Stimulated activated CD8-positive, alpha-beta memory T cell treated with anti-CD3 and anti-CD28 coated beads, Interleukin-15, amount 100 ng/mL, for 4 hours (primary cell): ENCODE measurements at places on chromosomes 2 and 18.

- DNase-seq, result no peak
Measured at GRCh38 chr2:237026981-237027711, 58.5 kb upstream of the COPS8 start.

DNA sequence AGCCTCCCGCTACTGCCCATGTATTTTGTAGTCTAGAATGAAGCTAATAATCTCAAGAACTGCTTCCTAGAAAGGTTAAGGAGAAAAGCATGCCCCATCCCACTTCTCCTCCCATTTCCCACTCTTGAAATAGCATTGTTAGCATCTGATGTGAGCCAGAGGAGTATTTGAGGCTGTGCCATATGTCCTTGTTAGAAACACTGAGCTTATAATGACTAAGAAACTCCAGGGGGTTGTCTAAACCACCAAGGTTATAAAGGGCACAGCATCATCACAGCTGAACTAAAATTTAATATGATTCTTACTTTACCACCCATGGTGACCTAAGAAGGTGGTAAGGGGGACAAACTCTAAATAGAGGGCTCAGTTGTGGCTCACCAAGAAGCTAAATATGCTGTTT is 16.6 kb downstream of the TSPYL6 start:
- DNase-seq, result no peak

- no peak for DNase-seq
Measured at GRCh38 chr2:219713110-219713509, 85.7 kb downstream of the SLC4A3 start.

GRCh38 chr18:41128126-41128525 is 826.9 kb upstream of the PIK3C3 start:
- DNase-seq, result no peak

DNA sequence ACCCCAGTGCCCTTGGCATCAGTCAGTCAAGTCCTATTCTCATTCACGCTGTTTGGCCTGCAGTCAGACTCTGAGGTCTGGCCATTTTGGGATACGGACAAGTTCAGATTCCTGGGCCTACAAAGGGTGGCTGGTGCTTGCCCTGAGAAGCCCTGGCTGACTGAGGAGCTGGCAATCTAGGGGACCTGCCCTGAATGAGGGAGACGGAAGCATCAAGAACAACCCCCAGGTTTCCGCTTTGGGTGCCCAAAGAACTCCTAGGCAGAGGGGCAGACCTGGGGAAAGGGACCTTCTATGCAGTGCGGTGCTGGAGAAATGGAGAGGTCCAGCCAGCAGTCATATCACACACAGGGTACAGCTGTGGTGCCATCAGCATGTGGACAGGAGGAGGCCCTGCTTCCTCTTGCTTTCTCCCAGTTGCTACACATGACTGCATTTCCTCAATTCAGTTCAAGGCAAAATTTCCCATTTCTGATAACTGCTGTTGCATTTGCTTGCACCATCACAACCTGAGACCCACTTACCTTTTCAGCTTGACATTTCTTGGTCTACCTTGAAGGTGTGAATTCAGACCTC is 70.9 kb upstream of the LGALSL start:
- no peak for DNase-seq

DNA sequence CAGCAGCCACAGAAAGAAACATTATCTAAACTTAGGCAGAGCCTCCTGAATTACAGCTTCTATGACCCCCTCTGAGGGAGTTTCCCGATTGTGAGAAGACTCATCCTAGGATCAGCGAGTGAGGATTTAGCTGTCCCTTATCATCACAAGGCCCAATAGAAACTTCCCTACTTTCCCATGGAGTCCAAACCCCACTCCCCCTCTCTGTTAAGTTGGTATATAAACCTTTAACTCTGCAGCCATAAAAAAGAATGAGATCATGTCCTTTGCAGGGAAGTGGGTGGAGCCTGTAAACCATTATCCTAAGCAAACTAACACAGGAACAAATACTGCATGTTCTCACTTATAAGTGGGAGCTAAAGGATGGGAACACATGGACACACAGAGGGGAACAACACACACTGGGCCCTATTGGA is 78.8 kb downstream of the MYL12B start:
- no peak for DNase-seq

DNA sequence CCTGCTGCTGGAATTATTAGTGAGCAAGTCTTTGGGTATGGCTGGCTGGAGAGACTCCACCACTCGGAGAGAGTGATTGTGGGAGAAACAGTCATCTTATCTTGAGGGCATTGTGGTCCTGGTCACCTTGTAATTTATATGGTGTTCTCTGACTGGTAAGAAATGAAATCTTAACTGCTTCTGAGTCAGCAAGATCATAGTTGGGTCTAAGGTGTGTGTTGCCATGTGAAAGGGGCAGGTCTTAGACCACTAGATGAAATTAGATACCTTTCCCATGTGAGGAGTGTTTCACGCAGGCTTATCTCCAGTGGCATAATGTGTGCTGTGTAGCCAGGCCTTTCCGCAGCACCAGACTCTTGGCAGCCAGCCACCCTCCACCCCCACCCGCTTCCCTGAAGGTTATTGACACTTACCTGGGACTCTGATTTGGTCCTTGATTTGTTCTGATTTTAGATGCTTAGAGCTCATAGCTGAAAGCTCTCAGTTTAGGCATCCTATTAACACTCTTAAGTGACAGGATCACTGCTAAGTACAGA is 7.7 kb downstream of the MAPRE3 start:
- no peak for DNase-seq

GRCh38 chr2:173523497-173523896 is 168.8 kb downstream of the CDCA7 start:
- no peak for DNase-seq

- DNase-seq, result no peak
Measured at GRCh38 chr2:74576211-74576862, 21.8 kb downstream of the DOK1 start.

DNA sequence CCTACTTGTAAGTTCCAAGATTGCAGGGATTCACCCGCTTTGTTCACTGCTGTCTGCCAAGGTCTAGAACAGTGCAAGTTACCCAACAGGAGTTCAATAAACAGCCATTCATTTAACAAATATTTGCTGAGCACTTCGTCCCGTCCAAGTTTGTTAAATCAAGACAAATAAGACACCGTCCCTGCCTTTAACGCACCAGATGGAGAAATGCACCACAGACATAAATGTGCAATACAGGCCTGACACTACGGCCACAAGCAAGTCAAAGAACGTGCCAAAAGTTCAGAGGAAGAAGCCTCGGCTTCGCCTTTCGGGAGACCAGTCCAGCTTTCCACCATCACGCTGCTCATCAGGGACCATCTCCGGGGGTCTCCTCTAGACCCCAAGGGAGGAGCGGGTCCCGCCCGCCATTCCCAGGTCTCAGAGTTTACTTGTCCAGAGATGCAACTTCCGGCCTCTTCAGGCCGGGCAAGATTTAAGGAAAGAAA is 429 bp downstream of the C2orf76 start:
- DNase-seq, result no peak

- no peak for DNase-seq
Measured at GRCh38 chr2:238742066-238742465, 105.8 kb upstream of the TWIST2 start.

DNA sequence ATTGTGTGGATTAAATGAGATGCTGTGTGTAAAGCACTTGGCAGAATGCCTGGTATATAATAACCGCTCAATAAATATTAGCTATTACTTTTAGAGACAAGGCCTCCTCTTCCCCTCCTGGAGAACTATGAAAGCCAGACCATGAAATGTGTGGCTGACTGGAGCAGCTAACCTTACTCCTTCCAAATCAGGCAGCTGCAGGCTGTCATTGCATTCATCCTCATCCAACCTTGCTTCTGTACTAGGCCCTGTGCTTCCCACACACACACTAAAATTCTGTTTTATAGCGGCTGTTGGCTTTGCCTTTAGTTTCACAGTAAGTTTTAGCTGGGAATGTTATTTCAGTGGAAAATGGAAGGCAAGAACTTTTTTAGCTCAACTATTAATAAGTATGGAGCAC is 10.2 kb upstream of the SP9 start:
- no peak for DNase-seq

DNA sequence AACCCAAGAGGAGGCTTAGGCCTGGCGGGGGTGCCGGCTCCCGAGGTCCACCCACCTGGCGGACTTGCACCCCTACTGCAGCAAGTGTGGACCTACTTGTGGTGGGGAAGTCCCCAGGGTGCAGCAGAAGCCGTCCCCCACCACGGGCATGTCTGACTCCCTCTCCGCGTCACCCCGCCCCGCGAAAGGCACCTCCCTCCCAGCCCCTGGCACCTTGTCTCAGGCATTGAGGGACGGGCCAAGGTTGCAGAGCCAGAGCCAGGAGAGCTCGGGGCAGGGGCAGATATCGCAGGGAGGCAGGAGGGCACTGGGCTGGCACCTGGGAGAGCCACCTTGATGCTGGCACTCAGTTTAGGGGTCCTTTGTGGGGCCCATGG is 19.0 kb downstream of the CROCC2 start:
- no peak for DNase-seq

- DNase-seq, result no peak
Measured at GRCh38 chr2:240411261-240412160, 24.0 kb upstream of the GPC1 start.

DNA sequence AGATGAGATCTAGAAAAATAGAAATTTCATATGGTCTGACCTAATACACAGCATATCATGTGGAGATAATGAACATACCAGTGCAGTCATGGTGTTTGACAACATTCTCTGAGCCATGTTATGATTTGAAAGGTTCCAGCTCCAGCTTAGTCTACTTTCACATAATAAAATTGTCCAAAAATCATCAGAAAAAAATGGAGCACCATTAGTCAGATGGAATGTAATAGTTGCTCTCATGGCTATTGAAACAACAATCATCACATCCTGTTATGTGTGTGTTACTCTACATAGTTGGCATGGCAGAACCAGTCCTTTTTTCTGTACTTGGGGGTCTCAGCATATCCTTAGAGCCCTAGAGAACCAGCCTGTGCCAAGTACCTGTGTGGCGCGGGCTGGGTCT is 678.9 kb upstream of the FANCL start:
- no peak for DNase-seq

DNA sequence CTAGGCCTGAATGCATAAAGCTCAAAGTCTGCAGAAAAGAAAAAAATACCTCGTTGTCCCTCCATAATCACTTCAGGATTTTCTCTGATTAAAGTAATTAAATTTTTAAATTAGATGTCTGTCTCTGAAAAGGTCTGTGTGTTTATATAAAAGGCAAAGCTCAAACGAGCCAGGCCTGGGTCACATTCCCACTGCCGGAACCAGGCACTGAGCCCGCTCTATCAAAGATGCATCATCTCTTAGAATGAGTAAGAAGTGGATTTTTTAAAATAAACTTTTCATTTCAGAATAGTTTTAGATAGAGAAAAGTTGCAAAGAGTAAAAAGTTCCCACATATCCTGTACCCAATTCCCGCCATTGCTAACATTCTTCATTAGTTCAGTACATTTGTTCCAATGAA is 202.1 kb upstream of the KYNU start:
- no peak for DNase-seq

DNA sequence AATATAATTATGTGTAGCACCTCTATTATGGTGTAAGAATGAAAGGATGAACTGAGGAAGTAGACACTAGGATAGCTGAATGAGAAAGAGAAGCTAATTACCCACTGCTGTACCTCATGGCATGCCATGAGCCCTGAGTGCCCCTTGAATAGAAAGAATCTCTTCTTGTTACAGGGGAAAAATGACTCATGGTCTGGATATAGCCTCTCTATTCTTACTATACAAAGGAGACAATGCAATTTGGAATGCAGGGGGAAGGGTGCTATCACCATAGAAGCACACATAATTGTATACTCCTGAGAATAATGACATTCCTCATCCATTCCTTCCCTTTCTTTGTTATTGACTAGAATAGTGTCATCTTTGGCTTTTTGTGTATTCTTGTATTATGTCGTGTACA is 385.2 kb downstream of the CDH7 start:
- no peak for DNase-seq

- DNase-seq, result no peak
Measured at GRCh38 chr2:236215196-236215595, 47.0 kb upstream of the GBX2 start.

GRCh38 chr2:47737191-47737975 is 45.6 kb upstream of the MSH6 start:
- DNase-seq, result no peak

GRCh38 chr2:109282360-109282759 is 153.4 kb downstream of the SH3RF3 start:
- no peak for DNase-seq

- no peak for DNase-seq
Measured at GRCh38 chr18:37714691-37715090, 149.1 kb upstream of the CELF4 start.

DNA sequence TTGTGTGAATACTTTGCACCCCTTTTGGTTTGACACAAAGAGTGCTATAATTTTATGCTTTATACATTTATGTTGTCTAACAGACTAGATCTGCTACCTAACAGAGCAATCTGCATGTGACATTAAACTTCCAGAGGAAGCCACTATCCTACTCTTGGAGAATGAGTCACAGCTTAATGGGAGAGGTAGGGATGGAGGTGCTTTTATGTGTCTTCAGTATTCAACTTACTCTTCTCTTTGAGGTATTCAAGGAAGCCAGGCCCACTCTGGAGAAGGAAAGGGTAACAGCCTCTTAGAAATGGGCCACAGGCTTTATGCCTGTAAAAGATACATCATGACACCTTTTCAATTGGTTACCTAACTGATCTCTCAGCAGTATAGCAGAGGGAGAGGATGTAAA is 85.8 kb upstream of the NEUROD1 start:
- no peak for DNase-seq

- no peak for DNase-seq
Measured at GRCh38 chr2:179037807-179038206, 12.1 kb downstream of the CCDC141 start.

GRCh38 chr2:29726976-29727375 is 194.4 kb downstream of the ALK start:
- DNase-seq, result no peak

- DNase-seq, result no peak
Measured at GRCh38 chr2:112669667-112670066, 23.9 kb downstream of the SLC20A1 start.

- DNase-seq, result no peak
Measured at GRCh38 chr2:150355440-150355839, 132.0 kb downstream of the RND3 start.

DNA sequence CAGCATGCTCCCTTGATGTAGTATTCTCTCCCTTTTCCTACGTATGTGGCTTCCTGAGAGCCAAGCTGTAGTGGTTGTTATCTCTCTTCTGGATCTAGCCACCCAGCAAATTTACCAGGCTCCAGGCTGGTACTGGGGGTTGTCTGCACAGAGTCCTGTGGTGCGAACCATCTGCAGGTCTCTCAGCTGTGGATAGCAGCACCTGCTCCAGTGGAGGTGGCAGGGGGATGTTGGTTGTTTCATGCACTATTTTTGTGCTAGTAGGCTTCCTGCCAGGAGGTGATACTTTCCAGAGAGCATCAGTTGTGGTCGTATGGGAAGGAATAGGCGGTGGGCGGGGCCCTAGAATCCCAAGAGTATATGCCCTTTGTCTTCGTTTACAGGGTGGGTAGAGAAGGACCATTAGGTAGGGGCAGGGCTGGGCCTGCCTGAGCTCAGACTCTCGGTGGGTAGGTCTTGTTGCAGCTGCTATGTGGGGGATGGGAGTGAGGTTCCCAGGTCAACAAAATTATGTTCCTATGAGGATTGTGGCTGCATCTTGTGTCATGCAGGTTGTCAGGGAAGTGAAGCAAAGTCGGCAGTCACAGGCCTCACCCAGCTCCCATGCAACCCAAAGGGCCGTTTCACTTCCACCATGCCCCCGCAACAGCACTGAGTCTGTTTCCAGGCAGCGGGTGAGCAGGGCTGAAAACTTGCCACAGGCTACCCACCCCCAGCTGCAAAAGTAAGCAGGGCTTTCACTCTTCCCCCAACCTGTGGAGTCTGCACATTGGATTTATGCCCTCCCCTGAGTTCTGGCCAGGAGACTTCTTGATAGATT is 1139.5 kb downstream of the BCL11A start:
- no peak for DNase-seq
